ENCODE measurements at places on chromosomes 6 and 20.

DNA sequence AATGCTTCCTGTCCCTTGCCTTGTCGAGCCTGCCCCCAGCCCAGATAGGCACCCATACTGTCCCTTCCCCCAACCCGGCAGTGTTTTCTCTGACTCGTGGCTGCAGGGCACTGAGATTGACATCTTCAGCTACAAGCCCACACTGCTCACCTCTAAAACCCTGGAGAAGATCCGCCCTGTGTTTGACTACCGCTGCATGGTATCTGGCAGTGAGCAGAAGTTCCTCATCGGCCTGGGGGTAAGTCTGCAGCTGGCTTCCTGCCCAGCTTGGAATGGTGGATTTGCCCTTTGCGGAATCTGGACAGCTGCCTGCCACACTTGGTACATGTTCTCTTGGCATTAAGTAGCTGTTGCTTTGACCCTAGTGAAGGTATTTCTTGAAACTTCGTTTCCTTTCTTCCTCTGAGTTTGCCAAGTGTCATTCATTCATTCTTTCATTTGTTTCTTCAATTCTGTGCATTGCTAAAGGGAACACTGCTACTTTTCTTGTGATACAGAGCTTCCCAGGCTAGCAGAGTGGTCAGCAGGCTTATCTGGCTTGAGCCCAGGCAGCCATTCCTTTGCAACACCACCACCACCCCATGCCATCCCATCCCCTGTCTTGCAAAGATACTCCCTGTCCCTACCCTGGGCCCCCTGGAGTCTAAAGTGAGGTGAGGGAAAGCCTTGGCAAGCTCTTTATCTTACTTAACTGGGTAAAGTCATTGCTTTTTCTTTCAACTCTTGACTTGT lies 26.2 kb downstream of the CCDC167 start:
- DNase-seq, result peak; percentile 13

DNA sequence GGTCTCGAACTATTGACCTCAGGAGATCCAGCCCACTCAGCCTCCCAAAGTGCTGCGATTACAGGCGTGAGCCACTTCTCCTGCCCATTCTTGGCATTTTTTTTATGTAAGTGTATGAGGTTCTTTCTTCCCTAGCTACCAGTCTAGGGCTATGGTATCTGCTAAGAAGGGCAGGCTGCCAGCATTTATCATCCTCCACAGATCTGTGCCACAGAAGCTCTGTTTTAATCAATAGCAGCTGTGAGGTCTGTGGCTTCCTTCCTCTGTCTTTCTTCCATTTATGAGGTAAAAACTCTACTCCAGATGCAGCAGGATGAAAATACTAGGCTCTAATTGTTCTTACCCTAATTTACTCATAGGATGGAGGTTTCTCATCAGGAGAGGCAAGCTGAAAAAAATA lies 1382.4 kb upstream of the ADGRB3 start:
- no peak for DNase-seq

- DNase-seq, result peak; percentile 94
Observed at GRCh38 chr6:49606721-49607390, 29.8 kb downstream of the RHAG start.

GRCh38 chr6:155117256-155117655 lies 122.1 kb downstream of the TIAM2 start:
- peak; percentile 91 for DNase-seq

DNA sequence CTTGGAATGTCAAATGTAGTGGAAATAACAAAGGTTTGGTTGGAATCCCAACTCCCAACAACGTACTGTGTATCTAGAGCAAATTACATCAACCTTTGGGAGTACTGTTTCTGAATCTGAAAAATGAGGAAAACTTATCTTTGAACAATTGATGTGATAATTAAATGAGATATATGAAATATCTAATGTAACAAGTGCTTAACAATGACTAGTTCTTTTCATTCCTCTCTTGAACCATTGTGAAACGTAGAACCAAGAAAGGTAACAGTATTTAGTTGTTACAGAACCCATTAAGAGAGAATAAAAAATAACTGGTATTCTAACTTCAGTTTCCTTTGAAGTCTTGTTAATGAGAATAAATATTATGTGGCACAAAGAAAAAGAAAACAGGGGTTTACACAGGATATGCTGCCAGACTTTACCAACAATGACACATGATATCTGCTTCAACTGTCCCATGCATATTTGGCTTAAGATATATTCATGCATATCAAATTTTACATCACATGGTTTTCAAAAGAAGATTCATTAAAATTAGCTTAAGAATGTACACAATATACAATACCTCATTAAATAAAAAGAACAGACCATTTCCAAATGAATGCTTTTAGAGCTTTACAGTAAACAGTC lies 111.8 kb downstream of the ATG5 start:
- no peak for DNase-seq

GRCh38 chr6:56933650-56934049 lies 21.3 kb upstream of the BEND6 start:
- DNase-seq, result no peak

DNA sequence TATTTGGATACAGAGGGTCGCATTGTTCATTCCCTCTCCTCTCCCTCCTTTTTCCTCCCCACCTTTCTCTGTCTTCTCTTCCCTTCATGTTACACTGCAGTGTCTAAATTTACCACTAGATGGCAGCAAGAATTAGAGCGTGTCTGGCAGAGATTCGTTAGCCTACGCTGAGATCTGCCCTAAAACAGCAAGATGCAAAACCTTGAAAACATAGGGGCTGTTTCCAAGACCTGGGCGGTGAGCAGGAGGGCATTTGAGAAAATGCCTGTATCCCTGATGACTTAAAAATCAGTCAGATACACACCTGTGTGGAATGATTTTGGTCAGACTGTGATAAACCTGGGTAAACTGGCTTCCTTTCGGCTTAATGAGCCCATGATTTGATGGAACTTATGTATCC lies 101.5 kb upstream of the ISM1 start:
- DNase-seq, result peak; percentile 79

DNA sequence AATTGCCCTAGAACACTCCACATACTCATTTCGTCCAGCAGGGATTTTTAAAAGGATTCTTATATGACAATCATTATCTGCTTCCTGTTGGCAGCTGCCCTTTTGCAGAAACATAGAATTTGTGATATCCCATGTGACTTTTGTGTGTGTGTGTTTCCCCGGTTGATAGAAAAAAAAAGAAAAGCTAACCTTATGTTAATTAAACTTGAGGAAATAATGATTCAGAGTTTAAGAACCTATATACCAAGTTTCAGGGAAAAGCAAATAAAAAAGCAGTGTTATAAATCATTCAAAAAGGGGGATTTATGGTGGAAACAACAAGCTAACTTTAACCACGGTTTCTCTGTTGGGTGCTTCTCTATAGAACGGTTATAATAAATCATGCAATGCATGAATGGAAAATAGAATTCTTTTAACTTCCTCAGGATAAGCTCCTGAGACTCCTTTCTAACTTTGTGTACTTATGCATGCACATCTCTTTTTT lies 826.9 kb upstream of the EYS start:
- no peak for DNase-seq

DNA sequence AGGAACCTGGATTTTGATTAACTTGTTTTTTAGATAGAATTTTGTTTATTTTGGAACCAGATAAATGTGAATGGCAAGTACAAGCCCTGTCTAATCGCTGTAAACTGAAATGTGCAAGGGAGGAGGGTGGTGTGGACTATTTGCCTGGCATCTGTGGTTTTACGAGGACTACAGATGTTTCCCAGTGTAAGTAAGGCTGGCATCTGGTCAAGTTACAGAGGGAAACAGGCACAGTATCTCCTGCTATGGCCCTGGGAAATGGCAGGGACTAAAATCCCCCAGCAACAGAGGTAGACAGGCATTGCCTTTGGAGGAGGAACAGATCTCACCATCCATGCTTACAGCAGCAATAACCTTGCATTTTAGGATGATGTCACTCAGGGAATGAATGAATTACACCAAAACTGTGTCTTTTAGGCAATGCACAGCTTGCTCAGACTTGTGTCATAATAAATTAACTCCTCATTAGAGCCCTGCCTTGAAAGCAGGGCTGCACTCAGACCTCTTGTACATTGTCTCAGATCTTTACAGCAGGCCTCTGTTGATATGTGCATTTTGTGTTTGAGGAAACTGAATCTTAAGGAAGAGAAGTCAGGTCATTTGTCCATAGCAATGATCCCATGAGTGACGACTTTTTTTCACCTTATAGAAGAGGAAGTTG lies 96.2 kb downstream of the TCP11 start:
- no peak for DNase-seq

GRCh38 chr6:2697291-2697690 lies 53.4 kb downstream of the MYLK4 start:
- no peak for DNase-seq

GRCh38 chr20:12289465-12289864 lies 371.8 kb downstream of the BTBD3 start:
- DNase-seq, result no peak

GRCh38 chr20:3980260-3981131 lies 34.9 kb downstream of the RNF24 start:
- peak; percentile 76 for DNase-seq

- DNase-seq, result no peak
Observed at GRCh38 chr6:13776602-13777001, 37.8 kb downstream of the MCUR1 start.

- DNase-seq, result no peak
Observed at GRCh38 chr20:50455656-50456451, 54.3 kb upstream of the PTPN1 start.

- DNase-seq, result no peak
Observed at GRCh38 chr6:19892260-19892659, 55.1 kb downstream of the ID4 start.

DNA sequence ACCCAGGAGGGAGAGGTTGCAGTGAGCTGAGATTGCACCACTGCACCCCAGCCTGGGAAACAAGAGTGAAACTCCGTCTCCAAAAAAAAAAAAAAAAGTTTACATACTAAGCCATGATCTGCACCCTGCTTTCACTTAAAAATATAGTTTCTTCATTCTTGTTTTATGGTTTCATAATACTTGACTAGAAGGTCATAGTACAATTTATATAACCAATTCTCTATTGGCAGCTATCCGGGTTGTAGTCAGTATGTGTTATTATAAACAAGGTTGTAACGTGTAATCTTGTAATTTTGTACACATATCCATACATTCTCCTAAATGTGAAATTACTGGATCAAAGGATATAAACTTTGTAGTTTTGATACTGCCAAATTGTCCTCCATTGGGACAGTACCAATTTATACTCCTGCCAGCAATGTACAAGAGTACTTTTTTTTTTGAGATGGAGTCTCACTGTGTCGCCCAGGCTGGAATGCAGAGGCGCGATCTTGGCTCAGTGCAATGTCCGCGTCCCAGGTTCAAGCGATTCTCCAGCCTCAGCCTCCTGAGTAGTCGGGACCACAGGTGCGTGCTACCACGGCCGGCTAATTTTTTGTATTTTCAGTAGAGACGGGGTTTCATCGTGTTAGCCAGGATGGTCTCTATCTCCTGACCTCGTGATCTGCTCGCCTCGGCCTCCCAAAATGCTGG lies 144.8 kb downstream of the GJA10 start:
- DNase-seq, result no peak

DNA sequence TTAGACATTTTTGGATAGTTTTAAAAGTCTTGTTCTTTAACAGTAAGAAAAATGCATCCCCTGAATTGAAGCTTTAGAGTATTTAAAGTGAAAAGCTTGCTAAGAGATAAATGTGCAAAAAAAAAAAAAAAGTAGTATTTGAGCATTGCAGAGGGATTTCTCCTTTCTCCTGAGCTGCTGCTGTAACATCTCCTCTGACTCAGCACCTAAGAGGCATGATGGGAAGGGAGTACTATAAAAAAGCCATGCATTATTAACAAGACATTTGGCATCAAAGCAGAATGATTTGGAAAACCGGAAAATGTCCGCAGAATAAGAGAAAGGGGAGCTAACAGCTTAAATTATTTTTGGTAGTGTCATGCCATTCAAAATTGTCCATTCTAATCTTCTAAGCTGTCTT lies 27.9 kb downstream of the B4GALT5 start:
- peak; percentile 64 for DNase-seq

- no peak for DNase-seq
Observed at GRCh38 chr20:60286764-60287163, 328.5 kb downstream of the CDH26 start.

DNA sequence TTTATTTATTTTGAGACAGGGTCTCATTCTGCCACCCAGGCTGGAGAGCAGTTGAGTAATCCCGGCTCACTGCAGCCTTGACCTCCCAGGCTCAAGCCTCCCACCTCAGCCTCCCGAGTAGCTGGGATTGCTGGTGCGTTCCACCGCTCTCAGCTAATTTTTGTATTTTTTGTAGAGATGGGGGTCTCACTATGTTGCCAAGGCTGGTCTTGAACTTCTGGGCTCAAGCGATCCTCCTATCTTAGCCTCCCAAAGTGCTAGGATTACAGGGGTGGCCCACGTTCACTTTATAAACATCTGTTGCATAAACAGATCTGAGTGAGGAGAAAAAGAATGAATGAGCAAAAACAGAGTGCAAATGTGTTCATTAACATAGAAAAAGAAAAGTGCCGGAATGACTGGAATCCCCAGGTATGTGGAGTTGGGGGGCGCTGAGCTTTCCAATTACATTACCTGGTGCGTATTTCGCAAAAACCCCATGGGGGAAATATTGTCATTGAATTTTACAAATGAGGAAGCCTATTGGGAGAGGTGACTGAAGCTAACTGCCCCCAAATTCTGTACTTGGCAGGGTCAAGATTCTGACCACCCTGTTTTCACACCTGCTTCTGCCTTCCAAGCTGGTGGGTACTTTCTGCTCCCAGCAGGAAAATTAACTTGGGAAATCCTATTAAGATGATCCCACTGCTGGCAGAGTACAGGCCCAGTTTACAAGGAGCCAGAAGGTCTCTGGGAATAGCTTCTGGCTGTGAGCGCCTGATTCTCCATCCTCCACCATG lies 207.7 kb upstream of the JARID2 start:
- DNase-seq, result no peak

- DNase-seq, result peak; percentile 69
Observed at GRCh38 chr6:151440930-151441329, 11.0 kb downstream of the RMND1 start.

DNA sequence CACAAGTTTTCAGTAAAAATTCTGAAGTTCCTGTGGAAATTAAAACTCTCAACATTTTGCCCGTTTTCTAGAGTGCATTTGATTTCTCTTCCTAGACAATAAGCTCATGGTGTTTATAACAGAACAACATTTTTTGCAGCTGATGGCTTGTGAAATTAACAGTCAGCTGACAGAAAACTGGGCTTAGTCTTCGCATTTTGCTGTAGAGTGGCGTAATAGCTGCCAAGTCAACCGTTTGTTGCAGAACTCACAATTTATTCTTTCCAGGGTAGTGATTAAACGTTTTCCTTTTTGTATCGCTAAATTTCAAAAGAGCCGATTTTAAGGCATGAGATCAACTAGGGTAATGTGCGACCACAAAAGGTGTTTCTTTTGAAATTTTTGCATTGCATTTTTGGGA lies 1.4 kb downstream of the SPO11 start:
- no peak for DNase-seq
